Stimulated activated CD4-positive, alpha-beta T cell treated with anti-CD3 and anti-CD28 coated beads, Interleukin-1b, Interleukin-23, amount 100 ng/mL, for 24 hours (primary cell): ENCODE measurements at places on chromosomes 3 and 15.
A peak's percentile ranks its signal among the peaks of the same experiment; 100 is the strongest.

GRCh38 chr3:114659109-114660061 lies 365.6 kb downstream of the TIGIT start:
- DNase-seq: no peak

DNA sequence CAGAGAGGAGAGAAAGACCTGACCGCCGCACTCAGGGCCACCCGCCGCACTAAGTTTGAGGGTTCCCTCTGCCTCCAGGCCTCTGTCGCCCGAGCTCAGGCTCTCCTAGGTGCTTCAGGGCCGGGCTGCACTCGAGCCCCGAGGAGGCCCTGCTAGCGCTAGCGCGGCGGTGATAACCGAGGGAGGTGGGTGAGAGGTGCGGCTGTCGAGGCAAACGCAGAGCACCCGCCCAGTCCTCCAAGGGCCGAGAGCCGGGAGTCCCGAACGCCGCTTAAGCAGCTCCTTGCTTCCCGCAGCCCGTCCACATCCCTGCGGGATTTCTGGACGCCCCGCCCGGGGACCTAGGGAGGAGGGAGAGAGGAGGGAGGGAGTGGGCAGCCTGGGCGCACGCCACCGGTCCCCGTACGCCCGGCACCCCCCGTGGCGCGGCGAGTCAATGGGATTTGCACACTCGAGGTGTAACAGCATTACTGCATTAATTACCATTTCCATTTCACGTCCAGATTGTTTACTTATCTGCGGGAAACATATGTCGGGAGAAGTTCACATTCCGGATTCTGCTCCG lies 6.8 kb downstream of the SOX14 start:
- DNase-seq: no peak

DNA sequence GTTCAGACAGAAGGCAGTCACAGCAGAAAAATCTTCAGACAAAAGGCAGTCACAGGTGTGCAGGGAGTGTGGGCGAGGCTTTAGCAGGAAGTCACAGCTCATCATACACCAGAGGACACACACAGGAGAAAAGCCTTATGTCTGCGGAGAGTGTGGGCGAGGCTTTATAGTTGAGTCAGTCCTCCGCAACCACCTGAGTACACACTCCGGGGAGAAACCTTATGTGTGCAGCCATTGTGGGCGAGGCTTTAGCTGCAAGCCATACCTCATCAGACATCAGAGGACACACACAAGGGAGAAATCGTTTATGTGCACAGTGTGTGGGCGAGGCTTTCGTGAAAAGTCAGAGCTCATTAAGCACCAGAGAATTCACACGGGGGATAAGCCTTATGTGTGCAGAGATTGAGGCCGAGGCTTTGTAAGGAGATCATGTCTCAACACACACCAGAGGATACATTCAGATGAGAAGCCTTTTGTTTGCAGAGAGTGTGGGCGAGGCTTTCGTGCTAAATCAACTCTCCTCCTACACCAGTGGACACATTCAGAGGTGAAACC lies 27.6 kb downstream of the ZNF589 start:
- peak; percentile 54 for DNase-seq

- no peak for DNase-seq
These were observed 712 bp downstream of the RTF1 start for GRCh38 chr15:41417418-41418195.

DNA sequence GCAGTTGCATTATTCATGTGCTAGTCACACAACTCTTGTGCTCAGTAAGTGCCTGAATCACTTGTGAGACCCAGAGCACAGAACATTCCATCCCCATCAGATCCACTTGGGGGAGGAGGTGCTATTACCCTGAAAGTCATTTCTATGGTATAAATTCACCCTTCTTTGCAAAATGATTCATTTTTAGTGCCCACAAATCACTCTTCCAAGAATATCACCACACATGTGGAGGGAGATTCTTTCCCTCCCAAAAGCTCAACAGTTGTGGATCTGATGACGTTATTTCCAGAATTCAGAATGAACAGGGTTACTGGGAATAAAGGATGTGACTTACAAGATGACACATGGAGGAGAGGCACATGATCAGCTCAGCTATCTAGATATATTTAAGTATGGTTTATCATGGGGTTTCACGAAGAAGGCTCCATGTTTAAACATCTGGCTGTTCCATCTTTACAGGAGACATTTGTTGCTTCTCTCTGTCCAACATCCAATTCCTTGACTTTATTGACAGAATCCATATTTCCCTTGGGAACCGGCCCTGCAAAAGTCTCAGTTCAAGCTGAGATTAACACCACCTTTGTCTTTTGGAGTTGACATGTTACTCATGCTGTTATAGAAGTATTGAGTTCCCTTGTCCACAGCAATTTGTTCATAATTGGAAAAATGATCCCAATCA lies 214.2 kb upstream of the PROK2 start:
- no peak for DNase-seq

- no peak for DNase-seq
These were observed 6.4 kb downstream of the MAP6D1 start for GRCh38 chr3:183818706-183819624.

DNA sequence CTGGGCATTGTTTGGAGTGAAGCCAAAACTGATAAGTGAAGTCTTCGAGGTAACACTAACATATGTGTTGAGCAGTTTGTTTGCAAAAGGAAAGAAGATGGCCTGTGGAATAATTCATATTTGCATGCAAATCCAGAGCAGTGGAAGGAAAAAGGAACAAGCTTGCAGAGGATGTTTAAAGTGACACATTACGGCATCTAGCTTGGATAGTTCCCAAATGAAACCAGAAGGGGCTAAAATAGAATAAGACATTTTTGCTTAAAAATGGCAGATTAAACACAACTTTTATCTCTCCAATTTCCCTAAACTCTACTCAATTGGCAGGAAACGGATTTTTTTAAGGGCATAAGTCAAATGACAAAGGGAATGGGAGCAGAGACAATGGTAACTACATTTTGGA lies 25.4 kb upstream of the RYK start:
- DNase-seq: no peak

DNA sequence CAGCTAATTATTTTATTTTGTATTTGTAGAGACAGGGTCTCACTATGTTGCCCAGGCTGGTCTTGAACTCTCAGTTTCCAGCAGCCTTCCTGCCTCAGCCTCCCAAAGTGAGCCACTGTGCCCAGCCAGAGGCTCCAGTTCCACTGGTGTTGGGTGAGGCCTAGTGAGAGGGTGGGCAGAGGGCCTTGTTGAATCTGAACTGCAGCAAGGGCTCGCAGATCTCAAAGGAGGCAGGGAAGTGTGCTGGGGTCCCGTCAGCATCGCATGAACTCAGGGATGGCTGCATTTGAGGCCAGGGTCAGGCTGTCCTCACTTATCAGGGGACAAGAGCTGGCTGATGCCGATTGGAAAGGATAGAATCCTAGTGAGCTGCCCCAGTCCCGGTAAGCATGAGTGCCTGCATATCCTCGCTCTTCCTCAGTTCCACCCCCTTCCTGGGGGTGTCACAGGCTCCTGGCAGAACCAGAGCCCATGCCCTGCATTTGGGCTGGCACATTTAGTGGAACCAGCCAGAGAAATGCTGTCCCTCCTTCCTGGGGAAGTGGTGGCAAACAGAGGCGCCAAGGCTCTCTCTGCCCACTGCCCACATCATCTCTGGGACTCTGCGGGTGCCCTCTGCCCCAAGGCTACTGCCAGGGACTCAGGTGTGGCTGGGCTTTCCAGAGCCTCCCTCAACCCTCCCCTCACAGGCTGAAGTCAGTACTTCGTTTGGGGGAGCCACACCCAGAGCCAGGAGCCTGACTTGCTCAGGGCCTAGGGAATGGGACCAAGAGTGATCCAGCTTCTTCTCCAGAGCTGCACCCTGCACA lies 24.1 kb downstream of the ALS2CL start:
- no peak for DNase-seq

DNA sequence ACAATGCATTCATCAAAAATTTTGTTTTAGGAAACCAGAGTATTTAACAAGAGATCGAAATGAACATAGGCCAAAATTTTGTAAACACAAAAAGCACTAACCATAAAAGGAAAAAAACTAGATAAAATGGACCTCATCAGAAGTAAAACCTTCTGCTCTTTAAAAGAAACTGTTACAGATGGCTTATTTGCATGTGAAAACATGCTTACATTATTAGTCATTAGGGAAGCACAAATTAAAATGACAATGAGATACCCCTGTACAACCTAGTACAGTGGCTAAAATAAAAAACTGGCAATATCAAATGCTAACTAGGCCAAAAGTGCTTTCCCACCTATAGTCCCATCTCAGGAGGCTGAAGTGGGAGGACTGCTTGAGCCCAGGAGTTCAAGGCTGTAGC lies 19.3 kb downstream of the UBR1 start:
- DNase-seq: no peak

DNA sequence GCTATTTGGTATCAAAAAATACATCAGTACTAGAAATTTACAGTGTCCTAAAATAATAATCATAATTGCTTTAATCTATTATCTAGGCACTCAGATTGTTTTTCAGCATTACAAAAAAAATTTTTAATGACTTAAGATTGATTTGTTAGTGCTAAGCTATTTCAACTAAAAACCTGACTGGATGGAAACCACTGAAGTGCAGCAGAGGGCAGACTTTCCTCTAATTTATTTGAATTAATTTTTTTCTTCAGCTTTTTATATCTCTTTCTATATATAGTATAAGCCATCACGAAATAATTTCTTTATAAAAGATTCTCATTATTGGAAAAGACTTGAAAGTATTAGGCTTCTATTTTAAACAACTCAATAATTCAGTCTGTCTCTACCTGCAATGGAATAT lies 131.4 kb downstream of the IQCH start:
- no peak for DNase-seq

DNA sequence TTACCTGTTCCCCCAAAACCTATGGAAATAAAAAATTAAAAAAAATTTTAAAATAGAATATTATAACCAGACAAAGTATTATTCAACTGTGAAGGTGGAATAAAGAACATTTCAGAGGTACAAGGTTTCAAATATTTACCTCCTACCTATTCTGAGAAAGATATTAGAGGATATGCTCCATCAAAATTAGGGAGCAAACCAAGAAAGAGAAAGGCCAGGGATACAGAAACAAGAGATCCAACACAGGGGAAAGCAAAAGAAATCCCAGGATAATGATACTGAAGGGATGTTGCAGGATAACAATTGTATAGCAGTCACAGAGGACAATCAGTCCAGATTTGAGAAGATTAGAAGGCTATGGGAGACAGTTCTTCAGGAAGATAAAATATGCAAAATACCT lies 22.4 kb downstream of the BCL2L10 start:
- no peak for DNase-seq

GRCh38 chr15:51195459-51195858 lies 100.8 kb upstream of the TNFAIP8L3 start:
- no peak for DNase-seq

DNA sequence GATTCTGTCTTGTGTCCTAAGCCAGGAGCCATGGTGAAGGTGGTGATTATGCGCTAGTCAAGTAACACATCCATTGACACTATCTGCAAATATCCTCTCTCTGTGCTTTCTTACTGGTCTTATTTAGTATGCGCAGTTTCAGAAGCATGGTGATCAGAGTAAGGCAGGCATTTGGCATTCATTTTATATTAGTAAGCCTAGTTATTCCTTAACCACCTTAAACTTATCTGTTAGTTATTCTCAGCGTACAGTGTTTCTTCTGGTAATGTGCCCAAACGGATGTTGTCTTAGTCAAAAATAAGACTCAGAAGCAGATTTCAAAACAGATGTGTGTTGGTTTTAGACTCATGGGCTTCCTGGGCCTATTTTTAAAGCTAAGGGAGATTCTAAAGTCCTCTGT lies 329.2 kb downstream of the GRM7 start:
- no peak for DNase-seq

- no peak for DNase-seq
These were observed 166.1 kb downstream of the PYDC2 start for GRCh38 chr3:191627064-191627463.

GRCh38 chr3:39671600-39671999 lies 137.8 kb upstream of the MYRIP start:
- no peak for DNase-seq
